A673 (cell line): ENCODE measurements at places on chromosomes 2 and 18. TPM values are rescaled to one million over a fixed set of nuclear protein-coding genes. Genes with fewer than 3 reads are reported as not detected.

DNA sequence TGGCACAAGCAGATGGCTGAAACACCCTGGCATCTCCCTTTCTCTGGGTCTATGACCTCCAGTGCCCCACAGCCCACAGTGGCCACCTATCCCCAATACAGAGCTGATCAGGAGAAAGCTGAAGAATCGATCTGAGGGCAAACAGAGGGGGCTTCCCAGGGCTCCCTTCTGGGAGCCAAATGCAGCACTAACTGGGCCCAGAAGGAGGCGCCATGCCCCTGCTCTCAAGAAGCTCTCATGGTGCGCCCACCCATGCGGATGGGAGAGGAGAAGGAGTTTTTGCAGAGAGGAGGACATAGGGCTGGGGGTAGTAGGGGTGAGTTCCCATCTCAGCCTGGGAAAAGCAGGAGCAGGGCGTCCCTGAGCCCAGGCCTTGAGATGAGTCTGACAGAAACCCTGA, 787.3 kb upstream of the RAB6C start:
- DNase-seq = peak; percentile 20
- H3K27me3 ChIP-seq = no peaks in the 10 kb centered on the region
- no peak overlapping the region for H3K4me3 ChIP-seq

DNA sequence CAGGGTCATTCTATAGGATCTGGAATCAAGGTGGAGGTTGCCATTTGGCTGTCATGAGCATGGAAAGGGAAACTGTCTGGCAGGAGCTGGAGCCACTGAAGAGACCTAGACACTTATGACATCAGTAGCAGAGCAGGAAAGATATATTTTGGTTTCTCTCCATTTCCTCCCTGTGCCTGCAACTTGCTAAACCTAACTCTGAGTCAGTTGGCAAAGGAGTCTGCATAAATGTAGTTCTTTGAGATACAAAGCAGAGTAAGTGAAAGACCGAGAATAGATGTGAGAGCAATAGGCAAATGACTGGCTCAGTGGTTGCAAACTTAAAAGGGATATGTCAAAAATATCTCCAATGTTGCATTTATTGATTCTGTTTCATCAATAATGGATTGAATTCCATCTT, 757.7 kb downstream of the KCNJ3 start:
- H3K36me3 ChIP-seq = no peaks in the 10 kb centered on the region
- H3K4me3 ChIP-seq = no peak overlapping the region
- H3K4me1 ChIP-seq = no peaks in the 10 kb centered on the region
- no peaks in the 10 kb centered on the region for H3K27me3 ChIP-seq
- H3K27ac ChIP-seq = no peak overlapping the region
- no peak for DNase-seq

- H3K36me3 ChIP-seq = no peaks in the 10 kb centered on the region
- H3K4me1 ChIP-seq = no peaks in the 10 kb centered on the region
- H3K4me3 ChIP-seq = no peak overlapping the region
Measured at GRCh38 chr18:31562726-31563125, 29.0 kb upstream of the TTR start.

DNA sequence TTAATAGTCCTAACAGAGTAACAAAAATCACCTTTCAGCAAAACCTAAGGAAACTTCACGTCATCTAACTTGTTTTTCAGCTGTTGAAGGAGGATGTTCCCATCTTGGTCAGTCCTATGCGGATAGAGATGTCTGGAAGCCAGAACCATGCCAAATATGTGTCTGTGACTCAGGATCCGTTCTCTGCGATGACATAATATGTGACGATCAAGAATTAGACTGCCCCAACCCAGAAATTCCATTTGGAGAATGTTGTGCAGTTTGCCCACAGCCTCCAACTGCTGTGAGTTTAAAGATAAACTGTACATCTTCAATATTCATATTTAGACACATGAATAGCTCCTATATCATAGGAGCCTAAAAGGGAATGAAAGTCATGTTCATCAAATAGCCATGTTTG, 10.5 kb downstream of the COL3A1 start:
- no peak overlapping the region for H3K4me3 ChIP-seq
- H3K27me3 ChIP-seq = no peaks in the 10 kb centered on the region
- H3K4me1 ChIP-seq = peaks cover 5% of the 10 kb centered on the region
- H3K27ac ChIP-seq = no peak overlapping the region

DNA sequence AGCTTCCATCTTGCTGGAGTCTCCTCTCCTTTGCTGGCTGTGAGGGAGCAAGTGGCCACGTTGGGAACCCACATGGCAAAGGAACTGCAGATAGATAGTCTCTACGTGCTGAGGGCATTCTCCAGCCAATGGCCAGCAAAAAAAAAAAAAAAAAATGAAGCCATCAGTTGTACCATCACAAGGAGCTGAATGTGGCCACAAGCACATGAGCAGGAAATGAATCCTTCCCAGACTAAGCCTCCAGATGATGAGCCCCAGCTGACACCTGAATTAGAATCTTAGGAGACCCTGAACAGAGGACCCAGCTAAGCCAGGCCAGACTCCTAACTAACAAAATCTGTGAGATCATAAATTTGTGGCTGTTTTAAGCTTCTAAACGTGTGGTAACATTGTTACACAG, 57.9 kb downstream of the SPIRE1 start:
- no peaks in the 10 kb centered on the region for H3K4me1 ChIP-seq
- H3K27me3 ChIP-seq = no peaks in the 10 kb centered on the region
- no peaks in the 10 kb centered on the region for H3K36me3 ChIP-seq
- H3K27ac ChIP-seq = no peak overlapping the region

DNA sequence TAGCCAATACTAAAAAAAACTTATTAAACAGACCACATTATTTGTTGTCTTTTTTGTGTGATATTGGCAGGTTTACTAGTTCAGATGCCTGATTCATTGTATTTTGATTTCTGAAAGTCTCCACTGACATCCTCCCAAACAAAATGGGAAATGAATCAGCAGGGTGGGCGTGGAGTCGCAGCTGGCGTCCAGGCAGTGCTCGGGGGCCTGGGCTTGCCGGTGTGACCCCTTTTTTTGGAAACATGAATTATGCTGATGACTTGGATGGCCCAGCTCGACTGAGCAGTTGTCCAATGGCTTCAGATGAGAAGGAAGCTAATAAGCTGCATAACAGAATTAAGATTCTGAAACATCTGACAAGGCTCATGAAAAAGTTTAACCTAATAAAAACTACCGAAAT, 1.7 kb upstream of the KCNG2 start:
- no peak for DNase-seq
- H3K27ac ChIP-seq = no peak overlapping the region
- no peak overlapping the region for H3K4me3 ChIP-seq
- peaks cover 52% of the 10 kb centered on the region for H3K27me3 ChIP-seq
- no peaks in the 10 kb centered on the region for H3K36me3 ChIP-seq

GRCh38 chr18:39705362-39705761, 2139.8 kb upstream of the CELF4 start:
- DNase-seq = no peak
- no peaks in the 10 kb centered on the region for H3K27me3 ChIP-seq
- no peak overlapping the region for H3K27ac ChIP-seq
- H3K4me3 ChIP-seq = no peak overlapping the region

Gene PTPN2
- total RNA-seq = 35.8 and 44.7 TPM in 2 replicates

Gene MFF
- total RNA-seq = 113 and 116 TPM in 2 replicates

Gene CTAGE1
- not detected in 2 replicates for total RNA-seq

Gene TPO
- not detected in 2 replicates for total RNA-seq

Gene AOX1
- total RNA-seq = 2.4 and 3.1 TPM in 2 replicates

Gene XIRP2
- 0.04 and 0.17 TPM in 2 replicates for total RNA-seq

Gene NEMP2
- total RNA-seq = 12.6 and 13.9 TPM in 2 replicates

Gene EFEMP1
- total RNA-seq = 0.15 TPM in 1 of 2 replicates, not detected in the other
